ENCODE measurements at places on chromosomes 4 and X.
A peak's percentile ranks its signal among the peaks of the same experiment; 100 is the strongest.

DNA sequence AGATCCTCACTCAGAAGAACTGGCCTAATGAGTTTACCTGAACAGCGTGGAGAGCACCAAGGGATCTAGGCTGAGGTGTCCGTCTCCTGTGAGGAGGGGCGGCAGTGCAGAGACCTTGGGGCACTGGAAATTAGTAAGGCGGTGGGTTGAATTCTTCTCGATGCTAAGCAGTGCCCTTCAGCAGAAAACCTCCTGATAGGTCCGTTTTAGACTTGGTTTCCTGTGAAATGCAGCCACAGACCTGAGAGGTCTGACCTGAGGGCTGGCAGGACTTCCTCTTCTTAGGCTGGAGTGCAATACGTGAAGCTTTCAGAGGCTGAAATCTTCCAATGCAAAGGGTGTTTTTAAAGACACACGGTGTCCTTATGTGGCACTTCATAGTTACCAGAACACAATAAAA is at the start of gene CLNK:
TSS of gene CLNK (minus strand) at position 138 of the 400 bp plus-strand sequence. CDS start 16,899 bp downstream, outside the sequence.
- DNase-seq, result no peak

DNA sequence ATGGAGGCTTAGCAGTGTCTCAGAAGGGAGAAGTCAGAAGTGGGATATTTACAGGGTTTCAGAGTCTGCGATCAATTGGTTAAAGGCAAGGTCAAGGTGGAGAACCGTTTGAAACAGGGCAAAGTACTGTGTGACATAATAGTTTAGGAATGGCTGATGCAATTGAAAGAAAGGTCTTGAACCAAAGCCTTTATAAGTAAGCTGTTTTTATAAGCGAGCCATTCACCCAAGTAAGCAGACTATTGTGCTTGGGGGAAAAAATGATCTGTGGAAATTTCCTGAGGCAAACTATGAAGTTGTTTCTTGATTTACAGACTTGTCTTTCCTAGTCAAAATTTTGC is 327.3 kb downstream of the CAMK2D start:
- no peak for DNase-seq

GRCh38 chrX:30610026-30610425 is 32.5 kb upstream of the TASL start:
- no peak for DNase-seq

- DNase-seq, result peak; percentile 71
Observed at GRCh38 chr4:40057586-40058091, 989 bp downstream of the N4BP2 start.

DNA sequence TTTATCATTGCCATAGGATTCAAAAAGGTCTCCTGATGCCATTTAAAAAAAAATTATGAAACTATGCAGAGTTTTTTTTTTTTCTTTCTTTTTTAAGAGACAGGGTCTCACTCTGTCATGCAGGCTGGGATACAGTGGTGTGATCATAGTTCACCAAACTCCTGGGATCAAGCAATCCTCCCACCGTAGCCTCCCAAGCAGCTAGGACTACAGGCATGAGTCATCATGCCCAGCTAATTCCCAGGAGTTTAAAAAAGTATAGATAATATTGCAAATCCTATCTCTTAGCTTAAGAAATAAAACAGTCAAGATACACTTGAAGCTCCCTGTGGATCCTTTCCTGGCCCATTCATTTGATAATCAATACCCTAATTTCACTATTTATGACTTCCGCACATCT is 58.6 kb upstream of the PRSS48 start:
- DNase-seq, result no peak

DNA sequence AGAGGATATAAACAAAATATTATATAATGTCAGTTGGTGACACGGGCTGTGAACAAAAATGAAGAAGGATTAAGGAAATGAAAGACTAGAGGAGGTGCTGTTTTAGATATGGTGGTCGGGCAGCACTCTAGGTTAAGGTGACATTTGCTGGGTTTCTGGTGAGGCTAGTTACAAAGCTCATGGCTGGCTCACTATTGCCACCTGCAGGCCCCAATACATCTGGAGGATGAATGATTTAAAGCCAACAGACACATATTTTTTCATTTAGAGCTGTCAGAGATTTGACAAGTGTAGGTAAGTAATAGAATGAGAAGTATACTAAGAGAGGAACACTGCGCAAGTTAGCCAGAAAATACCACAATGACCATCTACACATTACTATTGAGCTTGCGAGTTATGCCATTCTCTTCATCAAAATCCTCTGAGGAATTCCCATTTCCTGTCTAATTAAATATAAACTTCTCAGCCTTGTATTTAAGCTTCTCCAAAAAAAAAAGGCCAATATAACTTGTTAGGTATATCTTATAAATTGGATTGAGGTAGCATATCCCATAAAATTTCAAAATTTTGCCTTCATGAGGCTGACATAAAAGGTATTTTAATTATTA is 6.4 kb upstream of the FGG start:
- peak; percentile 54 for DNase-seq

- DNase-seq, result no peak
Observed at GRCh38 chr4:169802873-169803272, 45.1 kb upstream of the HPF1 start.

GRCh38 chr4:74364652-74365491 is at the start of gene EREG:
Gene EREG, plus strand, starts transcription at chr4:74365145. Its CDS starts 164 bp downstream, at chr4:74365309.
- peak; percentile 33 for DNase-seq

DNA sequence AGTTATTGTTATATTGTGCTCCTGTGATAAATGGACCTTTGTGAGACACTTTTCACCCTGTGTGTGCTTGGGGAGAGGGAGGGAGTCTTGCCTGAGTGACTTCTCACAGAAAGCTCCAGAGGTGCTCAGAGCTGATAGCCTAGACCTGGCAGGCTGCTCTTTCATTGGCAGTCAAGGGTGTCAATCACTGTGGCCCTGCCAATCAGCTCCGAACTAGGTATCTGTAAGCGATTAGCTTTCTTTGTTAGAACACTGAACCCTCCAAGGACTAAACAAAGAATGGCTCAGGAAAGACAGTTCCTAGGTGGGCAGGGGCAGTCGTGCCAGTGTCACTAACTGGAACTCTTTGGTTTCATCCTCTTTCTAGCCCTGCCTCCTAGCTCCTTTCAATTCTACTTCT is 2.7 kb upstream of the NALF2 start:
- no peak for DNase-seq

GRCh38 chr4:176193126-176193525 is 2.3 kb downstream of the SPATA4 start:
- no peak for DNase-seq

DNA sequence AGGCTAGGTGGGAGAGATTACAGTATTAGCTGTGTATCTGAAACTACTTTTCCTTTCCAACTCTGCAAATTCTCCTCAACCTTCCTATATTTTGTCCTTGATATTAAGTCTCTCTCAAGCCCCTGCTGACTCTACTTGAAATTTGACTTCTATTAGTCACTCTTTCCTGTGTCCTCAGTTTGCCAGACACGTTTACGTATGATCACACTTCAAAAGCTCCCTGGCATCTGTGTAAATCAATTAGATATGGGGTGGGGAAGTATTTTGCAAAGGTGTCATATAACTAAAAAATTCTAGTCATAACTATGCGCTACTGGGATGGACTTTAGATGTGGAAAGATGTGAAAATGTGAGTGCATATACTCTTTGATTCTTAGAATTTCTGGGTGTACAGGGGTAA is 67.4 kb upstream of the ARHGAP24 start:
- DNase-seq, result no peak

GRCh38 chr4:112973750-112974251 is 75.7 kb upstream of the ANK2 start:
- DNase-seq, result no peak

DNA sequence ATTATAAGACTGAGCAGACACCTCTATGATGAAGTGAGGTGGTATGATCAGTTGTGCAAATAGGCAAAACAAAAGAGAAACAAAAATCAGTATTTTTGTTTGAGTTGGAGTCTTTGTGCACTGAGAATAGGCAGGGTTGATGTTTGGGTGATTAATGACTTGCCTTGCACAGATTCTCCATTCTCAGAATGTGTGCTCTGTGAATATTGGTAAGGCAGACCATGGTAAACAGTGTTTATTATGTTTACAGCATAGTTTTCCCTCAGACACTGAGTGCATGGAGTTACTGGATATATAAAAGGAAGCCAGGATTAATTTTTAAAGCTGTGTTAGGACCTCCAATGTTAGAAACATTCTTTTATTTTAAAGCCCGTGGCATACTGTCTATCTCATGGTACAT is 240.2 kb upstream of the MAGEB16 start:
- DNase-seq, result no peak

DNA sequence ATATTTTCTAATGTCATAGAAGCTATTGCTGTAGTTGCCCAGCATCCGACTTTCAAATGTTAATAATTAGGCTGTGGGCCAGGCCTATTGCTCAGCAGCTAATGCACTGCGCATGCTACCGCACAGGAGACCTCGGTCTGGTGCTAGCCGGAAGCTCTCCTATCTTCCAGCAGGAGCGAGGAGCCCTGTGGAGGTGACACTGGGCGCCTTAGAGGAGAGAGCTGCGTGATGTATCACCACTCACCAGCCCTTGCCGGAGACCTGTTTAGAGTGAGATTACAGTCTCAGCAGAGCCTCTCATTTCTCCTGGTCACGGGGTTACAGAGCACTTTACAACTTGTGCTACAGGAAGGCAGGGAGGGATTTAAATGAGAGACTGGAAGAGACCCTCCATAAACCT is 31.1 kb upstream of the MID1IP1 start:
- no peak for DNase-seq

- no peak for DNase-seq
Observed at GRCh38 chr4:28357990-28358389, 1497.3 kb downstream of the STIM2 start.

DNA sequence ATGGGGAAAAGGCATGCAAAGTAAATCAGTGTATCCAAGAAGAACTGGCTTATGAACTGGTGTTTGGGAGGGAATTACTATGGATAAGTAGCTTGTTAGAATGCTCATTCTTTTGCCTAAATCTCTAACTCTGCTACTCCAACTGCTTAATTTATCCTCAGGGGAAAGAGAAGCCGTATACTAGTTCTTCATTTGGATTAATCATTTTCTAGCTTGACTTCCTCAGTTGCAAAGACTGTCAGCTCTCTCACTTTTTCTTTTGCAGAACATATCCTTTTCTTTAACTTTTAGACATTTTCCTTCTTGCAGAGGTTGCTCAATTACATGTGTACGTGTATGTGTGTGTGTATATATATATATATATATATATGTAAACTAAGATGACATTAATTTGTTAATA is 21.9 kb downstream of the GPRIN3 start:
- no peak for DNase-seq

GRCh38 chrX:1610166-1610565 is 4.7 kb upstream of the ASMT start:
- DNase-seq, result no peak

DNA sequence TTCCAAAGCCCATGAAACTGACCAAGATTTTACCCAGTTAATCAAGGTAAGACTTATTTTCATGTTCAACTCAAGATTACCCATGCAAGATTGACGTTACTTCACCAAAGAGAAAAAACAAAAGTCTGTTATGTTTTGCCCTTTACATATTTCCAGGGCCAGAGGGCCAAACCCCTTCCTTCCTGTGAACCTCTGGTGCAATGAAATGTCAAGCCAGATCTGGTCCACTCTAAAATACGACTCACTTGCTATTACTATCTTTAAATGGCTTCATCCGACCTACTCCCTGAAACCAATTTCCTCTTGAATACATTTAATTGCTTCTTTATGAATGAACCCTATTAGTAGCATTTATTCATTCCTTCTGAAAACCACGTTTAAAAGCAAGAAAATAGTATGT is 33.0 kb downstream of the TSPAN5 start:
- DNase-seq, result no peak

GRCh38 chr4:78432896-78433295 is 118.7 kb upstream of the ANXA3 start:
- DNase-seq, result no peak

DNA sequence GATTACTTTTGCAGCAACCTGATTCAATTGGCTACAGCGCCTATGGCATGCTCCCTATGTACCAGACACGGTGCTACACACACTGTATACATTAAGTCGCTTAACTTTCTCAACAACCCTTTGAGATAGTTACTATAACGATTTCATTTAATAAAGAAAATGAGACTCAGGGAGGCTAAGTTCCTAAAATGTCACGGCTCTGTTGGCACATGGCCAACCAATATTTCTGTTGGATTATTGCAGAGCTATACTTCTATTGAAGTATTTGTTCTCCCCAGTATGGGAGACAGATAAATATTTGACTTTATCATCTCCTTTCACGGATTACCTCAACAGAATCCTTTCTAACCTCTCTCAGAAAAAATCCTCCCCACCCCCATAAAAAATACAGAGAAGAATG is 25.3 kb downstream of the CLNK start:
- no peak for DNase-seq

DNA sequence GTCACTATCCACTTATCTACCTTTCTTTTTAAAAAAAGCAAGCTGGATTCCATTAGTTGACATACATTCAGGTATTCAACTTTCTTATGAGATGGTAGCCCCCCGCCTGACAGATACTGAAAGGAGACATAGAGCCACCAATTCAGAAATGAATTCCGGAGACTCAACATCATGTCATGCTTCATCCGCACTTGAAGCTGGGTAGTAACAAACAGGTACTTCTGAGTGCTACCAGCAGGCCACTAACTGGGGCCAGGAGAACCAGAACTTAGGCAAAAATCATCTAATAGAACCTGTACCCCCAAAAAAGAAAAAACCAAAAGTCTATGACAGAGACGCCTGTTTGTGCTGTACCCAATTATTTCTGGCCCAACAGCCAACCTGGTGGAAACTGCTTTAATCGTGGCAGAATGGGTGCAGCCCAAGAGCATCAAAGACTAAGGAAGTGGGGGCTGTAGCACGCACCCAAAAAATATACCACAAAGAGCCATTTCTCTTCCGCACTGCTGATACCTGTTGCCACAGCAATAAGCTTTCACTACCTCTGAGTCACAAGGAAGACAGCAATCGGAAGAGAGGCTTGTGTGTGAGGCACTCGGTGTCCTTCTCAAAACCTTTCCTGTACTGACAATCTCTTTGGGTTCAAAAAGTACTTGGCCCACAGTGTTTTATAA is 84.8 kb downstream of the AFAP1 start:
- DNase-seq, result peak; percentile 70

DNA sequence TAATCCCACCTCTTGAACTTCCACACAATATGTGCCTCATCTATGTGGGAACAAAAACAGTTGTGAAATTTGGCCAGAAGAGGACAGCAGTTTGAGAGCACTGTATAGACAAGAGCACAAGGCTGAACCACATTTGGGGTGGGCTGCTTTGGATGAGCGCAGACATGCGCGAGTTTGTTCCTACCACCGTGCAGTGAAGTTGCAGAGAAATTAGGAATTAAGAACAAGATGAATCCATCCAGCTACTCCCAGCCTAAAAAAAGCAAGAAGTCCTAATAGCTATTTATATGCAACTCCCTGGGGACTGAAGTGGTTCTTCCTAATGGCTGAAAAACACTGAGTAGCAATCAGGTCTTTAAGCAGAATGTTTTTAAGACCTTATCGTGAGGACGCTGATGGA is 1.0 kb downstream of the GAB3 start:
- DNase-seq, result no peak

- DNase-seq, result no peak
Observed at GRCh38 chr4:25346913-25347312, 30.1 kb upstream of the ANAPC4 start.

- no peak for DNase-seq
Observed at GRCh38 chr4:651884-652642, 22.0 kb downstream of the ATP5ME start.
